Activated effector memory CD4-positive, alpha-beta T cell treated with anti-CD3 and anti-CD28 coated beads, Interleukin-2, amount 50 U/mL, for 16 hours (primary cell): ENCODE measurements at places on chromosomes 2 and 18.

DNA sequence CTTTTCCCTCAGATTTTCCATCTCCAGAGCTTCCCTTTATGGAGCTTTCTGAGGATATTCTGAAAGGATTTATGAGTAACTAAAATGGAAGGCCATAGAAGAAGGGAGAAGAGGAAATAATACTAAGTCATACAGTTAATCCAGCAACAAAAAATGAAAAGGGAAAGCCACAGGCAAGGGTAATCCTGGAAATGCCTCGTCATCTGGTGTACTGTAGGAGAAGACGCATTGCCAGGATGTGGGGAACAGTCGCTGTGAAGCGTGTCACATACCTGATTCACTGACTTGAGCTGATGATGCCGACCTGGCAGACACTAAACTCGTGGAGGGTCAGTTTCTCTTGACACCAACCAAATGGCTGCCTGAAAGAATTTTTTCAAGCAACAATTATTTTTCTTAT is 34.7 kb upstream of the ALPP start:
- peak; percentile 30 for DNase-seq

GRCh38 chr2:28684142-28684858 is 67.3 kb upstream of the PPP1CB start:
- no peak for DNase-seq

DNA sequence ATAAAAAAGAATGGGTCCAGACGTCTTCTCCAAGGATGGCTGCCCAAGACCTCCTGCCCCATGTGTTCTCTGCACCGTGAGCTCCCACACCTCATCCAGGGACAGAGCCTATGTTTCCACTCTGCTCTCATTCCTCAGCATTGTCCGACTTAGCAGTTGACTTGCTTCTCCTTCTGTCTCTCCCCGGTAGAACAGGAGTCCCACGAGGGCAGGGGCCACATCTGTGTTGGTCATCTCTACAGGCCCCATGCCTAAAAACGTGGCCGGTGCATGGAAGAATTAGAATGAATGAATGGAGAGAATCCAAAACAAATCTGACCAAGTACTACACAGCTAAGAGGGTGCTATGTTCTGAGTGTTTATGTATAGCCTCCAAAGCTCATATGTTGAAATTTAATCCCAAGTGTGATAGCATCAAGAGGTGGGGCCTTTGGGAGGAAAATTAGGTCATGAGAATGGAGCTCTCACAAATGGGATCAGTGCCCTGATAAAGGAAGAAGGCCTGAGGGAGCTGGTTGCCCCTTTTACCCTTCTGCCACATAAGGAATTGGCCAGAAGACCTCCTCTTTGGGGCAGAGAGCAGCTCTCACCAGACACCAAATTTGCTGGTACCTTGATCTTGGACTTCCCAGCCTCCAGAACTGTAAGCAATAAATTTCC is 55.9 kb downstream of the FAM178B start:
- no peak for DNase-seq

- no peak for DNase-seq
These were observed 312.6 kb upstream of the GALNT5 start for GRCh38 chr2:156944871-156945270.

- DNase-seq: no peak
These were observed 128.5 kb upstream of the RAB12 start for GRCh38 chr18:8480506-8481328.

DNA sequence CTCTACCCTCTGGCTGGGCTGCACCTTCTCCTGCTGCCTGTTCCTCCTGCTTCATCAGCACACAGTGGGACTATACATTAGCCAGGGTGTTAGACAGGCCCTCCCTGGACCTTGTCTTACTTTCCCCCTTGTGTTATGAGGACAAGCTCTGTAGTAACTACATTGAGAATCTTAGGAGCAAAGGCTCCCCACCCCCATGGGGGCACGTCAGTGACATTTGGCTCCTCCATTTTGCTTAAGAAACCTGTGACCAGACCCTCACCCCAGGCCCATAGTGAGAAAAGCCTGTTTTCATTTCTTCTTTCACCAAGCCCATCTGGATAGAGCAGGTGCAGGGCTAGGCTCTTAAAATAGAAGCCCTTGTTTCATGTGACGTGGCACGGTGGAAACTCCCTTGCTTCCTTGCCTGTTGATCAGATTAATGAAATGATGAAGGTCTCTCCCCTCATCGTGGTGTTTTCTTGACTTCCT is 146.7 kb downstream of the RPIA start:
- DNase-seq: no peak

GRCh38 chr2:148531235-148531634 is 113.3 kb upstream of the EPC2 start:
- DNase-seq: no peak

DNA sequence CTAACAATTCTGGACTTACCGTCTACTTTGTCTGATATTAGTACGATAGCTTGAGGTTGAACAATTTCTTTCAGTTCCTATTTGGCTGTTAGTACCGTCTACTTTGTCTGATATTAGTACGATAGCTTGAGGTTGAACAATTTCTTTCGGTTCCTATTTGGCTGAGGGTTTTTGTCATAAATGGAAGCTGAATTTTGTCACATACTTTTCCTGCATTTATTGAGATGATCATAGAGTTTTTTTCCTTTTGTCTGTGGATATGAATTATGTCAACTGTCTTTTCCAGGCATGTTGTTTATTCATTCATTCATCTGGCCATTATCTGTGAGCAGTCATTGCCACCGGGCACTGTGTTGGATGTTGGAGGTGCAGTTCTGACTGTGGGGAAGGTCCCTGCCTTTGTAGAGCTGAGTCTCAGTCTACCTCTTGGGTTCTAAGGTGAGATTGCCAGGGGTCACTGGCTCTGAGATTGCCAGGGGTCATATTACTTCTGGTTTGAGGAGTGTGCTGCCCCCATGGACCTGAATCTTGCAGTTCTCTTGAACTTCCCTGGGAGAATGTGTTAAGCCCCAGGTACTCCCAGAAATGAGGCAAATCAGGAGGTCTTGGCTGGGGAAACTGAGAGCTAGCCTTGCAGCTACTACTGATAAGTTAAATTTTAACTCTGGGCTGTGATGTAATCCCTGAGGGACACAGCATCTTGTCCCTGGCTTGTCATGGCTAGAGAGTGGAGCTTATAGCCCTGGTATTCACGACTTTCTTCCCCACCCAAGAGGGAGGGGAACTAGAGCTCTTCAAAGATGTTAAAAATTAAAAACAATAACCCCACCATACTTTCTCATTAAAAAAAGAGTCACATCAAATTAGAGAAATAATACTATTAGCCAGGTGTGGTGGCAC is 89.1 kb upstream of the MBOAT2 start:
- DNase-seq: peak; percentile 30

DNA sequence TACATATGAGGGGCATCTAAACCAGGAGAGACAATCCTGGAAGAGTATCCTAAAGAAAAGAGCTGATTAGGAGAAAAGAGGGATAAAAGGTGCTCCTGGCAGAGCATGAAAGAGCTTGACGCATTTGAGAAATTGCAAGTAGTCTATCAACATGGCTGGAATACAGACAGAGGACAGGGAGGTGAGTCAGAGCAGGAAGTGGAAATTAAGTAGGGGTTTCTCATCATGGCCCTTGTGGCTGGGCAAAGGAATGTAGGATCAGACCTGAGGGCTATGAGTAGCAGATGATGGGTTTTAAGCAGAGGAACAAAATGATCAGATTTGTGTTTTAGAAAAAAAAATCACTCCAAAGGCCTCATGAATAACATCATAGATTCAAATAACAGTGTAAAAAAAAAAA is 49.2 kb upstream of the UGP2 start:
- DNase-seq: no peak

DNA sequence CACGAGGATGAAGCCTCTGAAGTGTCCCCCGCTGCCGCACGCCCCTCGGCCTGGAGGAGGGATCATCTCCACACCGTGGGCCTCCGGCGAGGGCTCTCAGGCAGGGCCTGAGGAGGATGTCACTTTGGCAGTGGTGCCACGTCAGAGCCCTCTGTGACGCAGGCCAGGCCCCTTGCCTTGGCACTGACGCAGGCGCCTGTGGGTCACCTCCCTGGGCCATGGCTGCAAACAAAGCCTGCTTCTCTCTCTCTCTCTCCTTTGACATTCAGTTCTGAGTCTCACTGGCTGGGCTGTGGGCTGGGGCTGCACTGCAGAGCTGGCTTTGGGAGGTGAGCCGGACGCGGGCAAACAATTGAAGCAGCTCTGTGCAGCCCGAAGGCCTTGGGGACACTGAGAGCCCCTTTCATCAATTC is 273.7 kb downstream of the TWIST2 start:
- DNase-seq: no peak

GRCh38 chr2:200873560-200873959 is 9.1 kb upstream of the CLK1 start:
- DNase-seq: no peak

DNA sequence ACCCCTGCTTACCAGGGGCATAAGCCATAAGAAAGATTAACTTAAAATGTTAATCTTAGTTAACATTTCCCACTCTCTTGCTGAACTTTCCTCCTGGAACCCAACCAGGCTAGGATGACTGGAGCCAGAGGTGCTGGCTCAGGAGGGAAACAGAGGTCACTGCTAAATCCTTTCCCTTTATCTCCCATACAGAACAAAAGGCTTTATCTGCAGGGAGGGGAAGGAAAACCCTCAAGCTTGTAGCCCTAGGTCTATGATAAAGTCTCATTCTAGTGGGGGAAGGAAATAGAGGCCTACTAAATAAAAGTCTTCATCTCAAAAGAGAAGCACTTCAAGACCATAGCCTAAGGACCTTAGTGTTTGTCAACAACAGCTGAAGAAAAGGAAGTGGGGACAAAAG is 18.6 kb downstream of the HIBCH start:
- no peak for DNase-seq

GRCh38 chr2:130913891-130914290 is 77.2 kb downstream of the ARHGEF4 start:
- DNase-seq: no peak

DNA sequence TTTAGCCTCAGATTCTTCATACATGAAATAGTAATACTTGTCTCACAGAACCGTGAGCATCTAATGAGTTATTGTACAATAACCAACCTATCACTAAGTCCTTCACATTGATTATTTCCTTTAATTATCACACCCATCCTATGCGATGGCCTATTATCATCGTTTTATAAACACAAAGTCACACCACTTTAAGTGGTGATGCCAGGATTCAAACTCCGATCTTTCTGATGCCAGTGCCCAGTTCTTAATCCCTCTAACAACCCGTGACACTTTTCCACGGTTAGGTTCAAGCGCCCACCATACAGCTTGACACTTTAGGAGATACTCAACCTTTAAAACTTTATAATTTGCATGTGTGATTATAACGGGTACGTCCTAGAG is 523 bp upstream of the ALMS1 start:
- DNase-seq: no peak
